ENCODE measurements at places on chromosomes 12 and 14.

- no peak for DNase-seq
Measured at GRCh38 chr14:49367696-49368095, 218.5 kb downstream of the RPS29 start.

DNA sequence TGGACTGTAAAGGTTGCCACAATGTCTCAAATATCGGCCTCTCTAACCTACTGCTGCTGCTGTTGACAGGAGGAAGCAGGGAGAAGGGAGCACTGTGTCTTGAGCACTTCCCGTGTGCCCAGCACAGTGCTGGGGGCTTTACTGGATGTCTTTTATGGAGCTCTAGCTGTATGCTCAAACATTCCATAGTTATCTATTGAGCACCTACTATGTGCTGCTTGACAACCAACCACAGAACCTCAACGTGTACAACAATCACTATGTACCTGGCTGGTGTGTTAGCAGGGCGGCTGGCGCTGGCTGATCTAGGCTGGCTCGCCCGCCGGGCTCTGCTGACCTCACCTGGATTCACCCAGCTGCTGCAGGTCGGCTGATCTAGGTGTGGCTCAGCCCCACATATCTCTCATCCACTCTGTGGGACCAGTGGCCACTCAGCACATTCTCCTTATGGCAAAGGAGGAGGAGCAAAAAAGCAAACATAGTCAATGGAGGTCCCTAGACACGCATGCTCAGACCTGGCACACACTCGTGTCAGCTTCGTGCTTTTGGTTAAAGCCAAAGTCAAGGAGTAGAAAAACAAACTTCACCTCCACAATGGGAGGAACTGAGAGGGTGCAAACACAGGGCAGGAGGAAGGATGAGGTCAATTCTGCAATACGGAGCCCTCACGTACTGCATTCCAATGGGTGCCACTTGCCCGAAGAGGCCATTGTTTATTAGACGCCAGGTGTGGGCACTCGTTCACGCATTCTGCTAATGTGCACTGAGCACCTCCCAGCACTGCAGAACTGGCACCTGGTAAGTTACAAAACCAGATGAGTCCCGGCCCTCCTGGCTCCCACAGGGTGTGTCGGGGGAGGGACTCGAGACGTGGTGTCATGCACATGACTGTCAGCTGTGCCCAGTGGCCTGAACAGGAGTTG is 147.2 kb downstream of the SCARB1 start:
- DNase-seq: no peak

DNA sequence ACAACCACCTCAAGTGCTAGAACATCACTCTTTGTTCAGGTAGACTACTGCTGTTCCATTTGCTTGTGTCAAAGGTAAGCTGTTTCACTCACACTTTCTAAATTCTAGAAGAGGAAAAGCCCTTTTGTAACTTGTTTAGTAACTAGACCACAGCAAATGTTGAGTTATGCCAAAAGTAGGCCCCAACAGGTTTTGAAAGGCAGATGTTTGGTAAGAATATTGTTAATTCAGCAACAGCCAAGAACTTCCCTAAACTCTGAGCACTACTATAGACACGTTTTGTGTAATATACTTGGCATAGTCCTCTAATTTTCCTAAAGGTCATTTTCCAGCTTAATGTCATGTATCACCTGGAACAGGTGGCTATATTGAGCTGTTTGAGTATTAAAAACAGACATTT is 79.0 kb downstream of the DCAF5 start:
- no peak for DNase-seq

DNA sequence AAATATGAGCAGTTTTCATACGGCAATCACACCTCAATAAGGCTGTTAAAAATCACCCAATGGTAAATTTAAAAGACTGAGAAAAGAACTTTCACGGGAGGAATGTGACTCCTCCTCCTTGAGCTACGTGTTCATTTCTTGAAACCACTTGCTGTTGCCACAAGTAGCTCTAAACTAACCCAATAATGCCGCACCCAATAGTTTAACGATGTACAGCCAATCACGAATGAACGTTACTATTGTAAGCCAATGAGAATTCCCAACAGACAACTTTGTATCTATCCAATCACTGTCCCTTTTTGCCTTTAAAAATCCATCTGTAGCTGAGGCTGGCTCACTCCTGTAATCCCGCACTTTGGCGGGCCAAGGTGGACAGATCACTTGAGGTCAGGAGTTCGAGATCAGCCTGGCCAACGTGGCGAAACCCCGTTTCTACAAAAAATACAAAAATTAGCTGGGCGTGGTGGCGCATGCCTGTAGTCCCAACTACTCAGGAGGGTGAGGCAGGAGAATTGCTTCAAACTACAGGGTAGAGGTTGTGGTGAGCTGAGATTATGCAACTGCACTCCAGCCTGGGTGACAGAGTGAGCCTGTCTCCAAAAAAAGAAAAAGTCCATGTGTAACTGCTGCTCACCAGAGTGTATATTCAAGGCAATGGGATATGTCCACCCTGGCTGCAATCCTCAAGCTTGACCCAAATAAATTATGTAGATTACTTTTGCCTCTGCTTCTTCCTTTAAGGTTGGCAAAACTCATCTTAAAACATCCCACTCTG is 24.4 kb upstream of the BTBD6 start:
- no peak for DNase-seq

DNA sequence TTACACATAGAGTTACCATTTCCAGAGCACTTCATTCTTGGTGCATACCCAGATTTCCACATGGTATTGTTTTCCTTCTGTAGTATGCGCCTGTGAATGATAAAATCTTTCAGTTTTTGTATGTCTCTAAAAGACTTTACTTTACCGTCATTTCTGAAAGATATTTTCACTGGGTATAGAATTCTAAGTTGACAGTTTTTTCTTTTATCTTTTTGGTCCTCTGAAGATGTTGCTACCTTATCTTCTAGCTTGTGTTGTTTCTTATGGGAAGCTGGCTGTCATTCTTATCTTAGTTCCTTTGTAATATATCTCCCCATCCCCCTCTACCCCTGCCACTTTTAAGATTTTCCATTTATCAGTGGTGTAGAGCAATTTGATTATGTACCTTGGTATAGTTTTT is 36.7 kb downstream of the PRMT8 start:
- no peak for DNase-seq

GRCh38 chr12:64395739-64396138 is 5.2 kb upstream of the C12orf56 start:
- no peak for DNase-seq

DNA sequence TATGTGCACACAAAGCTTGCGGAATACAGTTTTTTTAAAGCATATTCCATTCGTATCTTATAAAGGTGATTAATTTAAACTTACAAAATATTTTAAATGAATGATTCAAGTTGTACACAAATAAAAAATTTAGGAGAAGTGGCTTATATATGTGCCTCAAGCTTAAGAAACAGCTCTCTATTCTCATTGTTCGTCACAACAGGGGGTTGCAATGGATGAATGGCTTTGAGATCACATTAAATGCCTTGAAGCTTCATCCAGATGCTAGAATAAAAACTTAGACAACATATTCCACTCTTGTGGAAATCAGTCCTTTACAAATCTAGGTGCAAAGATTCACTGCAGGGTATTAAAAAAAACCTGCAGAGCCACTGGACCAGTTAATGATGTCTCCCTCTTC is 303.9 kb upstream of the LRFN5 start:
- no peak for DNase-seq

DNA sequence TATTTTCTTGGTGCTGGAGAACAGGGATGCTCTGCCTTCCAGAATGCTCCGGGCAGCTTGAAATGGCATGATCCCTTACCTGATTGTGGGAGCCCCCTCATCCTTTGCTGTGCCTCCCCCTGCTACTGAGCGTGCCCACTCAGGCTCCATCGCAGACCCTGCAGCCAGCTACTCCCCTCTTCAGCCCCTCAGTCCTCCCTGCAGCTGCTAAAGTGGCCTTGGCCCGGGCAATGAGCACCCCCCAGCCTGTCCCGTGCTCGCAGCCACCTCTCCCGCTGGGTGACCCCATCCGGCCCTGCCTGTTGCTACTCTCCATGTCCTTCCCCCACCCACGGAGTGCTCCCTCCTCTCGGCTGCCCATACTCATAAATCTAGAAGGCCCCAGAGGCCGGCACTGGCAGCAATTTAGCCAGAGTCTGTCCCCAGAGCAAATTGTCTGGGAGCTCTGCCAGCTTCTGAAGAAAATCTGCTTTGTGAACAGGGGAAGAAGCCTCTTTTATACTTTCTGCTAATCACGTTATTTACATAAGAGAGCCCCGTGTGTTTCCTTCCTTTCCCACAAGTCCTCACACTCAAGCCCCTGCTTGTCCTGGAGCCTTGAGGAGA is 143.7 kb upstream of the FRMD6 start:
- no peak for DNase-seq

DNA sequence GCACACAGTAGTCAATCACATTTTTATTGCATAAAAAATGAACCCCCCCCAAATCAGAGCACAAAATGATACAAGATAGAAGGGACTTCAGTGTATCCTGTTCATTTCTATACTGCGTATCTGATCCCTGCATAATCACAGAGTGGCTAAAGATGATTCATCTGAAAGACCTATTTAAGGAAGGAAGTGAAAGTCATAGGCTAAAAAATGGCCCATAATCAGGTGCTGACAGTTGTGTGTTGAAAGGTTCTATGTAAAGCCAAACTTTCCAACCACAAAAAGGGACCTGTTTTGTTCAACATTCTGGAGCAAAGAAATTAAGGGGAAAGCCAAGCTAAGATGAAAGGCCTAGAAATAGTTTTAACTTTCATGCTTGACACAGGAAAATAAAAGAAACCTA is 147.8 kb upstream of the ATP2B1 start:
- DNase-seq: no peak

DNA sequence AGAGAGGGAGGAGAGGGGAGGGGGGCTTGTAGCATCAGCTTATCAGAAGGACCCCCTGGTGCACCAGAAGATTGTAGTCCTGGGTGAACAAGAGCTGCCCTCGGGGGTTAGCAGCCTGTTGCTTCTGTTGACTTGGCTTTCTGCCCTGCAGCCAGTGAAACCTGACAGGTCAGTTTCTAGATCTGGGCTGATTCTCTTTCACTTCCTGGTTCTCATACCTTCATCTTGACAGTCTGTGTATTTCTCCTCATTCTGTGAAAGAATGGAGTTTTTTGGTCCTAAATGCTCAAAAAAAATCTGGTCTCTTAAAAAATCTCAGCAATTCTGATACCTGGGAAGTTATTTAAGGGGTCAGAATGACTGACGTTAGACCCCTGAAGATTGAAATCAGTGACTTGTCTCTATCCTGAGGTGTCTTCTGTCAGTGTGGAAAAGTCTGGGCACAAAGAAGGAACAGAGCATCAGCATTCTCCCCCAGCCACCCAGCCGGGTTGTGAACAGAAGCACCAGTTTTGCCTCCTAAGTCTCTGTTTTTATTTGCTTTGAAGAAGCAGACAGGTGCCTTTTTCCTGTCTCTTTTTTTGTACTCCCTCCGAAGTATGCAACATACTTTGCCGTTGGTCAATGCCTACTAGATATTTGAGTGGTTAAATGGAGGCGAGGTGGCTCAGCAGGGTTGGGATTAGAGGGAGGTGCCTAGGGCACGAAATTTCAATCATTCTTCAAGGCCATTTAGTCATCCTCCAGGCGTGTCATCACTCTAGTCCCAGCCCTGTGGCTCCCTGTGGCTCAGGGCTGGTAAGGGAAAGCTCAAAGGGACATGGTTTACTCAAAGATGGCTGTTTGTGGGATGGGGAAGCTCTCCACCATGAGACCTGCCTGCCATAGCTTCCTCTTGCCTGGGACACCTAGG is 24.0 kb downstream of the TTC9 start:
- DNase-seq: no peak

DNA sequence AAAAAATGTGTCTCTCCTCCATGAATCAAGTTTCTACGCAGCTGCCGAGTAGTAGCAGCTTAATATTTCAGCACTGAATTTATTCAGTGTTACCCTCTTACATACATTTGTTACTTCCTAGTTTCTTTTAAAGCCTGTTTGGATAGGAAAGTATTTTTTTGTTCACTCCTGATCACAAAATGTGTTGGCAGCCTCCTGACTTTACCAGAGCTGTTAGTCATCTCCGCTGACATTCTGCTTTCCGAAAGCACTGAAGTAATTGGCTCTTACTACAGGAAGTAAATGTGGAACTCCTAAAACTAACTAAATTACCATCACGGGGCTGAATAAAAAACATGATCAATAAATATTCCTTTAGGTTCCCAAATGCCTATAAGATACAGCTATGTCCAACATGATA is 225.5 kb downstream of the EPS8 start:
- no peak for DNase-seq

GRCh38 chr12:122203301-122204166 is at the start of gene B3GNT4:
Gene B3GNT4, plus strand, starts transcription at chr12:122203709. Its CDS starts 910 bp downstream, at chr12:122204619.
- no peak for DNase-seq
